ENCODE measurements at places on chromosomes 6 and 20.

GRCh38 chr6:37099442-37099841 is 70.5 kb upstream of the PIM1 start:
- no peak for DNase-seq

DNA sequence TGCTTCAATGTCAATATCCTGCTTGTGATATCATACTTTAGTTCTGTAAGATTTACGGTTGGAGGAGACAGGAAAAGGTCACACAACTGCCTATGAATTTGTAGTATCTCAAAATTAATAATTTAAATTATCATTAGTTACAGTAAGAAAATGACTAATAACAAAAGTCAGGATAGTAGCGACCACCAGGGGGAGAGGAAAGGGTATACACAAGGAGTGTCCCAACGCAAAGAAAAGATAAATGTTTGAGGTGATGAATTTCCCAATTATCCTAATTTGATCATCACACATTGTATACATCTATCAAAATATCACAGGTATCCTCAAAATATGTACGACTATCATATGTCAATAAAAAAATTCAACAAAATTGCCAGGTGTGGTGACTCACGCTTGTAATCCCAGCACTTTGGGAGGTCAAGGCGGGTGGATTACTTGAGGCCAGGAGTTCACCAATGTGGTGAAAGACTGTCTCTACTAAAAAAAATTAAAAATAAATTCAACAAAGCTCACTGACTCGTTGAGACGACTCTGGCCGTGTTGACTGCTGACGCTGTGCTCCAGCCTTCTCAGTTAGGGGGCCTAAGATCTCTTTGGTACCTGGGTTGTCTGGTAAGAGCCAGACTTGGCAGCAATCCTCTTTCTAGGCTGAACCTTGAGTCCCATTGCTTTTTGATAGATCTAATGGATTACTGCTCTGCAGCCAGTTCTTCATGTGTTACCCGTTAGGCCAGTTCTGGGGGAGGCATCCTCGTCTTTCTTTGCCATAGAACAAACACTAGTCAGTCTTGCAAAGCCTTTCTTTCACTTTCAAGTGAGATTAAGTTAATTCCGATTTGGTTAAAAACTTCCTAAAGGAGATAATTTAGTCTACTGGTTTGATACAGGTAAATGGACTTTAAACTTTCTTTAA is 9.0 kb upstream of the OVOL2 start:
- no peak for DNase-seq

DNA sequence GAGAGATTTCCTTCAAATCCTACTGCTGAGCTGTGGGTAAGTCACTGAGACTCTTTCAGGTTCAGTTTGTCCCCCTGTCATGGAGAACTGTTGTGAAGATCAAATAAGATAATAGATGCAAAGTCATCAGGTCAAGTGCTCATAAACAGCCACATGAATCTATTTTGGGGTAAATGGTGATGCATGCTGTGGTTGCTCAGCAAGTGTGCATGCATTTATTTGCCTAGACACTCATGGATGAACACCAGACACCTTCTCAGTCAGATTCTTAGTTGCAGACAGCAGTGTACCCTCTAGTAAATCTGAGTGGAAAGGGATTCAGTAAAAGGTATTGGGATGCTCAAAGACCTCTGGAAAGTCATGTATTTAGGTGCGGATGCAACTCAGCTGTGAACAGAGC is 168.0 kb upstream of the FOXA2 start:
- DNase-seq = no peak

- no peak for DNase-seq
These were observed 14.7 kb downstream of the FAM110A start for GRCh38 chr20:848193-848592.

- DNase-seq = no peak
These were observed 22.5 kb upstream of the CST3 start for GRCh38 chr20:23659989-23660837.

GRCh38 chr6:5082487-5083306 is 2.4 kb upstream of the PPP1R3G start:
- DNase-seq = no peak

DNA sequence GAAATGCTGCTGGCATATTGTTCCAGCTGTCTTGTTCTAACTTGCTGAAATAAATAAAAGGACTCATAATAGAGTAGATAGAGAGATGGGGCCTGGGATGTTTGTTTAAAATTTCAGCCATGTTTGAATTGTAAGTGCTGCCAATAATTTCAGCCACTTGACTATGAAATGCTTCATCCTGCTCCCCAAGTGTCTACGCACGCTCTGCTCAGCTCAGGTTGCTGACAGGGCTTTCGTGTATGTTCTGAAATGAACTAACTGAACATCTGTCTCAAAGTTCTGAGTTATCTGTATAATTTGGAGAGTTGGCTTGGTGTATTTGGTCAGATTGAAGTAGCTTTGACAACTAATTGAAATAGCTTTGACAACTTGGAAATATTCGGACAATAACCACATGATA is 387.8 kb downstream of the BMP2 start:
- no peak for DNase-seq

DNA sequence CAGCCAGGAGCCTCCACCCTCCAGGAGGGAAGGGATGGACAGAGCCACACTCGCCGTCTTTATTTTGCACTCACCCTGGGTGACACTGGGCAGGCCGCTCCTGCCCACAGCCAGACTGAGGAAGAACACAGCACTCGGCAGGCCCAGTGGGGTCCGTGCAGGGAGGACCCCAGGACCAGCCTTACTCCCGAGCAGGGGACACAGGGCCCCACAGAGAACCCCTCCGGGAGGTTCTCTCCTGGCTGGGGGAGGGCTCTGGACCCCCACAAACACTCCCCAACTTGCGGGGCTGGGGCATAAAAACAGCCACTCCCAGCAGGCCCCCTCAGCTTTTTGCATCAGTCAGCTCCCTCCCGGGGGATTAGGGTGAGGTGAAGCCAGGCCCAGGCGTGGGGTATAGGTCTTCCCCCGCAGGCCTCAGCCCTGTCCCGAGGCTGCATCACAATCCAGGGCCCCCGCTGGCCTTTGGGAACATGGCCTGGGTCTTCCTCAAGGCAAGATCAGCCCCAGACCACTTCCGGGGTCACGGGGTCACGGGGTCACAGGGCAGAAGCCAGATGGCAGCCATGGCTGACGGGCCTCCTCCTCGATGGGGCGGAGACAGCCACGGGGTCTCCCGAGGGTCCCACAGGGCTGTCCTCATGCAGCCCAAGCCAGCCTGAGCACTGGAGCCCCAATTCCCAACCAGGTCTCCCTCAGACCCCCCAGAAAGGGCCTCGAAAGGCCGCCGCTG is 3.2 kb downstream of the TNFRSF6B start:
- no peak for DNase-seq

DNA sequence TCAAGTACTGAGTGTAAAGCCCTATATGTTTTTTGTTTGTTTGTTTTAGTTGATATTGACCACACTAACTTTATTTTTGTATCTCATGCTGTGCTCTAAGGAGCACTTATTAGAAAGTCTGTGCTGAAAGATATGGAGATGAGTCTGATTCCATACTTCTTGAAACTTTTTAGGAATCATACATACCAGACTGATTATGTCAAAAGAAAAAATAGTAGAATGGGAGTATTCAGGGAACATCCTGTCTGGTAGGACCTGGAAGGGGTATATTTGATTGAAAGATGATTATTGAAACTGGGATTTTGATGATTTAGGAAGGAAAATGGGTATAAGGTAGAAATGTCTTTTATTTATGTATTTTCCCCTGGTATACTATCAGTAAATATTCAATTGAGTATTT is 111.4 kb downstream of the QKI start:
- DNase-seq = no peak

DNA sequence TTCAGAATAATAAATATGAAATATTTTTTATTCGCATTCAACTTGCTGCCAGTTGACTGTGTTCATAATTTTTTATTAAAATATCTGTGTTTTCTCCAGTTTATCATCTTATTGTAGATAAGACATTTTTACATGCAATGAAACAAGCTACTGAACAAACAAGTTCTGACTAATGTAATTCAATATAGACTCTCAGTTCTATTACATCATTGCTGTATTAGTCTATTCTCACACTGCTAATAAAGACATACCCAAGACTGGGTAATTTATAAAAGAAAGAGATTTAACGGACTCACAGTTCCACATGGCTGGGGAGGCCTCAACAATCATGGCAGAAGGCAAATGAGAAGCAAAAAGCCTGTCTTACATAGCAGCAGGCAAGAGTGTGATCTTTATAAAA is 1357.7 kb upstream of the CITED2 start:
- no peak for DNase-seq

- peak; percentile 38 for DNase-seq
These were observed 4.6 kb downstream of the UCKL1 start for GRCh38 chr20:63951398-63952209.

- DNase-seq = no peak
These were observed 108.7 kb upstream of the SIRPA start for GRCh38 chr20:1786486-1786885.

DNA sequence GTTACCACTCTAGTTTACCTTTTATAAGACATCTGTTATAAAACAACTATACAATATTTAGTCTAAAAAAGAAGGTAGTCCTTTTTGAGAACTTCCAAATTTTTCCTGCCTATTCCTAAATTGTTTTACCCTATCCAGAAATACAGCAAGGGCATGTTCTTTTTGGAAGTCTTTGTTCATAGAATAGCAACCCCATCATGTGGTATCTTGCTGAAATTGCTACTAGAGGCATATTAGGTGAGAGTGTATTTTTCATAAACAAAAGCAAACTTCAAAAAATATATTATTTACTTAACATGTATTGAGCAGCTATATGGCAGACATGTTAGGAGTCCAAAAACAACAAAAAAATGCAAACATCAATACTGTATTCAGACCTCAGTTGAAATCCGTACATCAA is 371.8 kb upstream of the NRSN1 start:
- DNase-seq = no peak

DNA sequence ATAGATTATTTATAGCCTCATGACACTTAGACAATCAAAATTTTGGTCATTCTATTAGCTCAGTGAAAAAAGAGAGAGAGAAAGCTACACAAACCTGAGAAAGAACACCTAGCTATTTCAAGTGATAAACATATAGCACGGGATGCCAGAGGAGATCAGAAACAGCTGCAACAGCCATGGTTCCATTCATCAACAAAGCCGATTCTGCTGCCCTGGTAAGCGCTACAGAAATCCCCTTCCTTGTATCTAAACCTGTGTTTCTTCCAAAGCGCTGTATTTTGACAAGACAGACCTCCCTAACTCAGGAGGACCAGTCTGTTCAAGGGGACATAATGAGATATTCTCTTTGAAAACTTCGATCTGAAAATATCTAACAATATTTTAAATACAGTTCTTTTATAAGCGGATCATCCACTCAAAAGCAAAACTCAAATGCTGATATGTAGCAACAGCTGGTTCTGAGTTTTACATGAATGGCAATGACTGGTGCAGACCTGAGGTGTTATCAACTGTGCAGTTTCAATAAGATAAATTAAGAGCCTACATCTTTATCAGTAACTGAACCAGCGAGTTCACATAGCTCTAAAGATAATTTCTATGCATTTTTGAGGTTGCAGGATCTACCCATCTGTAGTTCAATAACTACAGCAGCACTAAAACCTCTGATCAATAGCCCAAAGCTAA is 447.8 kb downstream of the FRK start:
- DNase-seq = no peak

- DNase-seq = no peak
These were observed 81.1 kb upstream of the RALGAPA2 start for GRCh38 chr20:20793591-20793990.

DNA sequence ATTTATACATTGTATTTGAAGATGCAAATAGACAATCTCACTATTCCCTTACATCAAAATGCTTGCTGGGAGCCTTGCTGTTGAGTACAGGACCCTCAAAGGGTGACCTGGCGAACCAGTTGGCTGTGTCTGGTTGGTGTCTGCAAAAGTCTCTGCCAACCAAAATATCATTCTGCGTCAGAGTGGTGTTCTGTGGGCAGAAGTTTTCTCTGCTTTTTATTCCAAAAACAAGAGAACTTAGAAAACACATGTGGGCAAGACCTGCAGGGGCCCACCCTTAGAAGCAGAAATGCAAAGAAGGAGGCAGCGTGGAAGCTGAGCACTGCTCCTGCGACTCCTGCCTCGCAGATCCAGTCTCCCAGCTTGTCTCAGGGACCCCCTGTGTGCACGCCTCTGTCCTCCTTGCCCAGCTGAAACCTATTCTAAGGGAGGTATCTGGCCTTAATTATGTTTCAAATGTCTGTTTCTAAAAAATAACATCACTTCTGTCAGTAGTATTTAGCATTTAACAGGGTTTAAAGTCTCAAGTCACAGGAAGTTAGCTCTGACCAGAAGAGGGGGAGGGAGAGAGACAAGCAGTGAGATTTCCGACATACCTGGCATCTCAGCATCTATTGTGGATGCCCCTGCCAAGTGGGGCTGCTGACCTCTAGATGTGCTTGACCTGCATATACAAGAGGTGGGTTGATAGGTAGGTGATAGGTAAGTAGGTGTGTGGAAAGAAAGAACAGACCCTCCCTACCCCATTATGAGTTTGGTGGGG is 101.3 kb downstream of the SASH1 start:
- no peak for DNase-seq

DNA sequence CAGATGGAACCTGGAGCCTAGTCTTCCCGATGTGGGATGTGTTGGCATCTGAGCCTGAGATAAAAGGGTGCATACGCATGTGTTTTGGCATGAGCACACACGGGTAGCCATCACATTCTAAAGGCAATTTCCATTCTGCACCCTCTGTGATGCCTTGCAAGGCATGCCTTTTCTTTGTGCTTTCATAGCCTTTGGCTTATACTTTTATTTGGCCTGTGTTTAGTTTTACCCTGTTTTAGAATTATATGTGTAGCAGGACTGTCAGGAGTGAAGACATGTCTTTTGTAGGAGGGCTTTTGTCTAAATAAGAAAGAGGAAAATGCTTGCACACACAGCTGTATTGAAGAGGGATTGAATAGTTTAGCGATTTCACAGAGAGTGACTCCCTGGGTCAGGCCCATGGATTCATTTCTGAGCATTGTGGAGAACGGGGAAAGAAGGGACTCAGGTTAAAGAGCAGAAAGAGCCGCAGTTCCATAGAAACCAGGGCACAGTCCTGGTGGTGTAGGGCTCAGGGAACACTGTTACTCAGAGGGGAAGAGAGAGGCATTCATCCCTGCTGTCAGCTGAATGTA is 530.2 kb downstream of the DHX35 start:
- no peak for DNase-seq

- no peak for DNase-seq
These were observed 515.6 kb downstream of the EYS start for GRCh38 chr6:65191471-65191870.

All from memory B cell (primary cell).